ENCODE measurements at places on chromosomes 12 and 14.

GRCh38 chr12:49413010-49413409 lies 45.7 kb downstream of the SPATS2 start:
- DNase-seq = no peak

DNA sequence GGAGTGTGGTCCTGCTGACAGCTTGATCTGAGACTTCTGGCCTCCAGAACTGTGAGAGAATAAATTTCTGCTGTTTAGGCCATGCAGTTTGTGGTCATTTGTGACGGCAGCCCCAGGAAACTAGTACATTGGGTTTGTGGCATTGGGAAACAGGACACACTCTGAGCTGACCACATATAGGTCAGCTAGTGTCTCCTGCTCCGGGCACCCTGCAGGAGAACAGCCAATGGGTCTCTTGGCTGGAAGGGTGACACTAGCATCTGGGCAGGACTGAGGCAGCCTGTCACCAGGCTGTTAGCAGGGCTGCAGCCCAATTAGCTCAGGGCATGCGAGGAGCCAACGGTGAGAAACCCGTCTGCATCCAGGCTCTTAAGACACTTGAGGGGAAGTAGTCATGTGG lies 83.2 kb downstream of the PITPNM2 start:
- no peak for DNase-seq

DNA sequence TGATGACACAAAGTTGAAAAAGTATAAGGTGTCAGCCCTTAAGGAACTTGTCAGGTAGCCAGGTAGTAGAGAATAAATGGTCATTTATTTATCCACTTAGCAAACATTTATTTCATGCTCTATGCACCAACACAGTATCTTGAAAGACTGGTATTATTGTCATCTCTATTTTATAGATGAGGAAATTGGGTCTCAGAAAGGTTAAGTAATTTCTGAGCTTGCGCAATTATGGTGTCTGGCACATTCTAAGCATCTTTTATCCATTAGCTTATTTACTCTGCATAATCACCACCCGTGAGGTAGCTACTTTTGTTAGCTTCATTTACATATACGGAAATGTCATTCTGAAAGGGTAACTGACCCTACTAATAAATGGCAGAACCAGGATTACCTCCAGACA lies 2.5 kb upstream of the UTP20 start:
- DNase-seq = no peak

GRCh38 chr14:106174206-106174605 lies 647.8 kb downstream of the TMEM121 start:
- DNase-seq = no peak

- DNase-seq = peak; percentile 41
Measured at GRCh38 chr14:25050269-25051150, 563 bp upstream of the STXBP6 start.

- DNase-seq = no peak
Measured at GRCh38 chr12:71972441-71973074, 33.9 kb downstream of the TPH2 start.

Data from M059J (cell line).